ENCODE measurements at places on chromosomes 1 and 21. TPM values are rescaled to one million over a fixed set of nuclear protein-coding genes. Genes with fewer than 3 reads are reported as not detected.
A peak's percentile ranks its signal among the peaks of the same experiment; 100 is the strongest.

- peak; percentile 30 for DNase-seq
Measured at GRCh38 chr1:27026621-27027574, 14.2 kb upstream of the TENT5B start.

GRCh38 chr1:24501371-24502064, 1.1 kb upstream of the RCAN3 start:
- peak; percentile 60 for DNase-seq

DNA sequence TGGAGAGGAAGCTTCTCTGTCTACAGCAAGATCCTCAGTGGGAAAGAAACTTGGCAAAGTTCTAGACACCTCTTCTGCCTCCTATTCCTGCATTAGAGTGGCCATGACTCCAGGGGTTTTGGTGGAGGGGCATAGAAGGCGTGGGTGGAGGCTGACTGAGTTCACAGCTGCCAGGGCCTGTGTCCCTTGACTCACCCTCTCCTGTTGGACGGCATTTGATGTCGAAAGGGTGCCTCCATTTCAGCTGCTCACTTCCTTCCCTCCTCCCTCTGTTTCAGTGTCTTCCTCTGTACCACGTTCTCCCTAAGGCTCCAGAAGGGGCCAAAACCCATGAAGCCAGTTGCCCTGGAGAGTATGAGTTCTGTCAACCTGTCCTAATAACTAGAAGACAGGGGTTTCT, 632 bp downstream of the TMEM79 start:
- no peak for DNase-seq

- DNase-seq: no peak
Measured at GRCh38 chr1:223214261-223214807, 71.3 kb upstream of the TLR5 start.

GRCh38 chr1:23914921-23915320, 1.8 kb upstream of the CNR2 start:
- DNase-seq: no peak

- DNase-seq: no peak
Measured at GRCh38 chr1:26021647-26022403, at the start of gene EXTL1. Gene EXTL1 (plus strand): TSS chr1:26021775. CDS start chr1:26022647, 872 bp downstream.

Gene SLC44A5
- total RNA-seq: 5.2 TPM

Gene THRAP3
- 57.2 TPM for total RNA-seq

Gene OR2T29
- not detected for total RNA-seq

Gene CASQ2
- total RNA-seq: 5.9 TPM

All from transverse colon (tissue), 4 donors.